ENCODE measurements at places on chromosomes 1 and 21.

DNA sequence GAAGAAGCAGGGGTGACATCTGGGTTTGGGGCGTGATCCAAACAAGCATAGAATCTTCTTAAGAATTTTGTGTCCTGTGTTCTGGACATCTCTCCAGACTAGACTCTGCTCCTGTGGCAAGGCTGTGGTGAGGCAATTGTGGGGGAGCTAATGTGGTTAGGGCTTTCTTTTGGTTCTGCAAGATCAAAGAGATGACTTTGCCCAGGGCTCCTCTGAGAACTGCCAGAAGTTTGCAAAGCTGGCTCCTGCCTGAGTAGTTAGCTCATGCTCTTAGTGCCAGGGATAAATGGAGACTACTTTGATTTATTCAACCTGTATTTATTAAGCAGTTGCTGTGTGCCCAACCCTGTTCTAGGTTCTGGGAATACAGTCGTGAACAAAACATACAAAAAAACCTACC lies 34.0 kb upstream of the CRNN start:
- DNase-seq: no peak

- no peak for DNase-seq
Observed at GRCh38 chr1:226355669-226356551, 46.9 kb upstream of the LIN9 start.

- peak; percentile 21 for DNase-seq
Observed at GRCh38 chr1:198520524-198521254, 19.8 kb downstream of the ATP6V1G3 start.

GRCh38 chr1:198498103-198498385 lies 42.4 kb downstream of the ATP6V1G3 start:
- DNase-seq: no peak

GRCh38 chr1:178143730-178144690 lies 50.1 kb downstream of the RASAL2 start:
- DNase-seq: no peak

DNA sequence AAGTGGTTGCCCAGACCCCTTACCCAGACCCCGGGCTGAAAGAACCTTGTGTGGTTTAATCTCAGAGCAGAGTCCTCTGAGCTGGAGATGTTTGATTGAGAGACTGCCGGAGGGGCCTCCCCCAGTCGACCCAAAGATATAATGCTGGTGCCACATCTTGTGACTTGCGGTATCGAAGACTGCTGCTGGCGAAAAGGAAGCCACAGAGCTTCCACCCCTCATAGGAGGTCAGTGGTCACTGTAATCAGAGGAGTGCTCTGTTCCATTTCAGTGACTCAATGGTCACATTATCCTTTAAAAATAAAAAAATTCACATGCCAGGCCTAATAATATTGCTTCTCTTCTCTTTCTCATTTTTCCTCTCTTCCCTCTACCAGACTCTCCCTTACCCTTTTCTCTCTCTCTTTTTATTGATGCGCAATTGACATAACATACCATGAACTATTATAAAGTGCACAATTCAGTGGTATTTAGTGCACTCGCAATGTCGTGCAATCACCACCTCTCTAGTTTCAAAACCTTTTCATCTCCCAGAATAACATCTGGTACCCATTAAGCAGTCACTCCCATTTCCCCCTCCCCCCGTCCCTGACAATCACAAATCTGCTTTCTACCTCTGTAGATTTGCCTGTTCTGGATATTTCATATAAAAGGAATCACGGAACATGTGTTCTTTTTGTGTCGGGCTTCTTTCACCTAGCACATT lies 52.6 kb upstream of the LYST start:
- no peak for DNase-seq

GRCh38 chr1:215970406-215970805 lies 403.3 kb downstream of the KCTD3 start:
- DNase-seq: no peak

DNA sequence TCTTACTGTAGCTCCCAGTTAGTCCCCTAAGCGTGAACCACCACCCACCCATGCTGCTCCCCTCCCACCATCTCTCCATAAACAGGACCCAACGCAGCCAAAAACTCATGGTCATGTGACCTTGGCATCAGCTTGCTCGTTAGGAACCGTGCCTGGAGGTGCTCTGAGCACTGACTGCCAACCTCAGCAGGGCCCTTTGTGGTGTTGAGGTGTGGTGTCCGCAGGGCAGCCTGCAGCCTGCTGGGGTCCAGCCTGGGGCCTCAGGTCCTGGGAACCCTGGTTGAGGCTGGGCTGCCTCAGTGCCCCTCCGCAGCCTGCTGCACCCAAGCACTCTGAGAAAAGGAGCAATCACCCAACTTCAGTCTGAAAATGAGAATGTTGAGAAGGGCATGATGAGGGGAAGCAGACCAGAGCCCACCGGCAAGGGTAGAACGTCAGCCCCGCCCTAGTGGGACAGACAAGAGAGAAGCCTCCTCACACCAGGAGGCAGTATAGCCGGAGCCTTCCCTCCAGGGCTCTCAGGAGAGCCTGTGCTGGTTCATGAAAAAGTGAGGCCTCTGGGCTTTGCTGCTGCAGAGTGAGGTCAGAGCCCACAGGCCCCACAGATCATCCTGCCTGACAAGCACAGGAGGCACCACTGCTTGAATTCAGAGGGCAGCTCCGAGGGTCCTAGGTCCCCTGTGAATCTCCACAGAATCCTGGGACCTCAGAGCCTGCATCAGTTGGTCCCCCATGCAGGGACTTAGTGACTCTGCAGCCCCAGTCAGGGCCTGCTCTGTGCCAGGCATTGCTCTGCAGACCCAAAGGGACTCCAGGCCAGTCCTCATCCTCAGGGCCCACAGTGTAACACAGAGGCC lies 4.9 kb upstream of the COL6A2 start:
- no peak for DNase-seq

GRCh38 chr1:1799716-1800115 lies 21.4 kb upstream of the NADK start:
- DNase-seq: no peak

DNA sequence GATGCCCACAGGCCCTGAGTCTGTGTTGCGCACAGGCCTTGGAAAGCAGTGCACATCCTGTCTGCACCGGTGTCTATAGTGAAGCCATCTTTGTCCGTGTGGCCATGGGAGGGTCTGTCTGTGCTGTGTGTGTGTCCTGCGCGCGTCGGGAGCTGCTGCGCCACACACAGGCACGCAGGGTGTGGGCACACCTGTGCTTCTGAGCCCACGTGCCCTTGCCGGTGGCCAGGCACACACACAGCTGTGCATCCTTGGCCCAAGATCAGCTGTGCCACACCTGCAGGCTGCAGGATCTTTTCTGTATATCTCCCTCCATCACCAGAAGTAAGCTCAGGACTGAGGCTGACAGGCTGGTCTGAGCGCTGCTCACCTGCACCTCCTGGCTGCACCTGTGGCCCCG lies 3.2 kb upstream of the SAMD11 start:
- no peak for DNase-seq

- DNase-seq: no peak
Observed at GRCh38 chr21:15751037-15751436, 21.3 kb downstream of the USP25 start.

DNA sequence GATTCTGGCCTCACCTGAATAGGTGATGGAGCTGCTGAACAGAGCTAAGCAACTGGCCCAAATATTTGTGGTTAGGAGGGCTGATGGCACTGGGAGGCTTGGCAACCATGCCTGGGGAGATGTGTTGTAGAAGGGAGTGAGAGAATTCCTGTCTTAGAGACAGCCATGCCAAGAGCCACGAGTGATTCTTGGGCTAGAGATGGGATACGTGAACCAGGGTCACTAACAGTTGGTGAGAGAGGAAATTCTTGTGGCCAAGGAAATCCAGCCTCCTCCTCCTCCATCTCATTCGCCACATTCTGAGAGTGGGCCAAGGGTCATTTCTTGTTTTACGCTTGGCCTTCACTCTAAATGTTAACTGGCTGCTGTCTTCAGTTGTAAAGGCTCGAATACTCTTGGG lies 46.3 kb downstream of the NGF start:
- DNase-seq: no peak

DNA sequence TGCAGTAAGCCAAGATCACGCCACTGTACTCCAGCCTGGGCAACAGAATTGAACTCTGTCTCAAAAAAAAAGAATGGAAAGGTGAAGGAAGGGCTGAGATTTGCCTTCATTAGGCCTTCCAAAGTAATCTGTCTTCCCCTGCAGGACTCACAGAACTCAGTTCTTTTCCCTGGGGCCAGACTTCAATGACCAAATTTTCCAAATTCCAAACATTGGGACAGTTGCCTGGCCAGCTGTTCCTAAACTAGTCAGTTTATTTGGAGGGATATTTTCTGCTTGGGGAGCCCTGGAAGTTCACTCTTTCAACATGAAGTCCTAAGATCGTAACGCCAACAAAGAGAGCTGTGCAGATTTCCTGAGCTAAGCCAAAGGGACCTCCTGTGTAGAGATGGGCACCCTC lies 5.4 kb upstream of the DEDD start:
- DNase-seq: no peak
